Activated T-cell treated with anti-CD3 and anti-CD28 coated beads for 1 hour (primary cell): ENCODE measurements at places on chromosomes 6 and 20.

GRCh38 chr6:53327017-53327395, 21.7 kb downstream of the ELOVL5 start:
- no peak for DNase-seq

GRCh38 chr20:18886756-18887155, 73.2 kb downstream of the SCP2D1 start:
- no peak for DNase-seq

GRCh38 chr20:62239278-62239879, 1.1 kb downstream of the OSBPL2 start:
- DNase-seq = no peak

- DNase-seq = no peak
Observed at GRCh38 chr6:161215193-161215592, 58.7 kb downstream of the AGPAT4 start.
